Amygdala (tissue), 56 donors: ENCODE measurements at places on chromosomes 13 and 19.

DNA sequence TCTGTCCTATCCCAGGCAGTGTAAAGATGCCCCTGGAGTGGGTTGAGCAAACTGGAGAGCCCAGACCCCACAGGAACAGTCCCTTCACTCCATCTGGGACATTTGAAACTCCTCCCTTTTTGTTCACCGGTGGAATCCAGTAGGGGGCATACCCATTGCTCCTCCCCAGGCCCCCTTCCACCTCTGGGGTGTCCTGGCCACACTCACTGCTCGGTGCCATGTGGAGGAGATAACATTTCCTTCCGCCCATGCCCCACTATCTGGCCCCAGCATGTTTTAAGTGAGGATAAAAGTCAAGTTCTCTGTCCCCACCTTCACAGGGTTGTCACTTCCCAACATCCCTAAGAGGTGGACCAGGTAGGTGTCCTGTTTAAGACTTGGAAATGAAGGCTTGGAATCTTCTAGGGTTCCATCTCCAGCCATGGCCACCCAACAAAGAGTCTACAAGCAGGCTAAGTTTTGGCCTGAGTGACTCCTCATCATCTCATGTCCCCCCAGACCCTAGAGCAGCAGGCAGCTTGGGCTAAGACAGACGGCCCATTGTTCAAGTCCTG lies 9.3 kb downstream of the ZNF526 start:
- no peak for DNase-seq

GRCh38 chr19:58212336-58213074 lies 16.2 kb upstream of the ZNF544 start:
- no peak for DNase-seq

DNA sequence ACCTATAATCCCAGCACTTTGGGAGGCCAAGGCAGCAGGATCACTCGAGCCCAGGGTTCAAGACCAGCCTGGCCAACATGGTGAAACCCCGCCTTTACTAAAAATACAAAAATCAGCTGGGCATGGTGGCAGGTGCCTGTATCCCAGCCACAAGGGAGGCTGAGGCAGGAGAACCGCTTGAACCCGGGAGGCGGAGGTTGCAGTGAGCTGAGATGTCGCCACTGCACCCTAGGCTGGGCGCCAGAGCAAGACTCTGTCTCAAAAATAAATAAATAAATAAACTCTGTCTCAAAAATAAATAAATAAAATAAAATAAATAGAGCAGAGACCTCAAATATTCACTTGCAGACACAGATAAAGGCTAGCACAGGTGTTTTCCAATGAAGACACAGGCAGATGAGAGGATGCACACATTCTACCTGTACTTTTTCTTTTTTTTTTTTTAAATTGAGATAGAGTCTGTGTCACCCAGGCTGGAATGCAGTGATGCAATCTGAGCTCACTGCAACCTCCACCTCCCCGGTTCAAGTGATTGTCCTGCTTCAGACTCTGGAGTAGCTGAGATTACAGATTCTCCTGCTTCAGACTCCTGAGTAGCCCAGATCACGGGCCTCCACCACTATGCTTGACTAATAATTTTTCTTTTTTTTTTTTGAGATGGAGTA lies 2.7 kb upstream of the RPS16 start:
- DNase-seq: no peak

DNA sequence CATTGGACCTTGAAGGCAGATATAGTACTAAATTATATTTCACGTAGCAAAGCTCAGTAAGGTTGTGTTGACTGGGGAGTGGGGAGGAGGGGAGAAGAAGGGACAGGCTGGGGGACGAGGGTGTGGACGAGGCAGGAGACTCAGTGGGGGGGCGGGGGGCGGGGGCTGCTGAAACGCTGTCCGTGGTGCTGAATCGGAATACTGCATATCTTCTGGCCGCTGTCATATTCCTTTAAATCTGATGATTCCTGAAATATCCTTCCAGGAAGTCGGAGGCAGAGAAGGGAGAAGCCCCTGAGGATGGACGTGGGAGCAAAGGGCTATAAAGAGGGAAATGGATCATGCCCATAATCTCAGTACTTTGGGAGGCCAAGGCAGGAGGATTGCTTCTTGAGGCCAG lies 34.7 kb upstream of the CASP14 start:
- no peak for DNase-seq
